ENCODE measurements at places on chromosomes 7 and 10.

DNA sequence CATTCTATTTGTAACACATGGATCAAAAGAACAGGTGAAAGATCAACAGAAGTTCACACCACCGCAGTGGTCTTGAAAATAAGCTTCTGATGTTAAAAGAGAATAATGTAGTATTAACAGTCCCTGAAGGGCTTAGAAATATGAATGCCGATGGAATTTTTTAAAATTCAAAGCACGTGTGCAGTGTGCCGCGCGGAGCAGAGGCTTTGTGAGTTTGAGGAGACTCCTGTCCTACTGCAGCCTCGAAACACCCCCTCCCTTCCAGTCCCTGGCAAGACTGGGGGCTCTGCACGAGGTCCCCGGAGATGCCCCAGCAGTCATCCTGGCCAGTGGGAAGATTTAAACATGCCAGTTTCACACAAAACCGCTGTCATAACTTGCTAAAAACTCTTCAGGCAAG is 196.6 kb downstream of the DIP2C start:
- DNase-seq, result no peak

DNA sequence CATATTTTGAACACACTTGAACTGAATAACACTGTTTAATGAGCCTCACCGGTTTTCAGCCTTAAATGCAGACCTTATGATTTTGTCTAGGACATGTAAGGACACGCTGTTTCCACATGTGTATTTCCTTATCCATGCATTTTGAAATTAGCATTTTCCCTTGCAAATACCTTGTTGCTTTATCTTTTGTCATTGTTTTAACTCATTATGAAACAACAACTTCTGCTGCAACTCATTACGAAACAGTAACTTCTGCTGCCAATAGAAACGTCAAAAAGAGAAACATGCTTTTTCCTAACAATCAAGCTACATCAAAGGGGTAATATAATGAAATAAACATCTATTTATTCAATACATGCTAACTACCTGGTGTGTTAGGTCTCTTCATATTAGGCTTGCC is 322.0 kb downstream of the AGMO start:
- DNase-seq, result no peak

DNA sequence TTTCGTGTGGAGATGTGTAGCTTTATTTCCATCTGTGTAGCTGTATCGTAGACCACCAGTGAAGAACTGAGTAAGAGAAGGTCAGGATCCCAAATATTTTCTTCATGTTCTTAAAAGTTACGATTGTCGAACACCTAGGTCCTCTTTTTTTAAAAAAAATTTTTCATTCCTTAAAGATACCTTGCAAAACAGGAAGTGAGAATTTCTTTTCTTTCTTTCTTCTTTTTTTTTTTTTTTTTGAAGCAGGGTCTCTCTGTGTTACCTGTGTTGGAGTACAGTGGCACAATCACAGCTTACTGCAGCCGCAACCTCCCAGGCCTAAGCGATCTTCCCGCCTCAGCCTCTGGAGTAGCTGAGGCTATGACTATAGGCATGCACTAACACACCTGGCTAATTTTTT is 60.8 kb downstream of the PHTF2 start:
- no peak for DNase-seq

DNA sequence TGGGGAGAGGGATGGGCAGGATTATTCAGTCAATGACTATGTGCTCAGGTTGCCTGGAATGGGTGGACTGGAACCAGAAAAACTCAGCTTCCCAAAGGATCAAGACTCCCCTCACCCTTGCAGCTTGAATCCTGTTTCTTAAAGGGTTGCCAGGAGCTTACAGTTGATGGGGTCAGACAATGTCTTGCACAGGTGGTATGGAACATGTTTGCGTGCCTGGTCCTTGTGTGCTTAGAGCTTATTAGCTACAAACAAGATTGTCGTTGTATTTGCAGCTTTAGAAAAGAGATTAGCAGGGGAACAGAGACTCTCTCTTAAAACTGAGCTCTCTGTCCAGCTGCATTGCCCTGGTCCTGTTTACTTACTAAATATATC is 56.9 kb downstream of the PRR15 start:
- DNase-seq, result no peak

GRCh38 chr7:135831455-135832195 is 83.0 kb upstream of the FAM180A start:
- DNase-seq, result no peak

DNA sequence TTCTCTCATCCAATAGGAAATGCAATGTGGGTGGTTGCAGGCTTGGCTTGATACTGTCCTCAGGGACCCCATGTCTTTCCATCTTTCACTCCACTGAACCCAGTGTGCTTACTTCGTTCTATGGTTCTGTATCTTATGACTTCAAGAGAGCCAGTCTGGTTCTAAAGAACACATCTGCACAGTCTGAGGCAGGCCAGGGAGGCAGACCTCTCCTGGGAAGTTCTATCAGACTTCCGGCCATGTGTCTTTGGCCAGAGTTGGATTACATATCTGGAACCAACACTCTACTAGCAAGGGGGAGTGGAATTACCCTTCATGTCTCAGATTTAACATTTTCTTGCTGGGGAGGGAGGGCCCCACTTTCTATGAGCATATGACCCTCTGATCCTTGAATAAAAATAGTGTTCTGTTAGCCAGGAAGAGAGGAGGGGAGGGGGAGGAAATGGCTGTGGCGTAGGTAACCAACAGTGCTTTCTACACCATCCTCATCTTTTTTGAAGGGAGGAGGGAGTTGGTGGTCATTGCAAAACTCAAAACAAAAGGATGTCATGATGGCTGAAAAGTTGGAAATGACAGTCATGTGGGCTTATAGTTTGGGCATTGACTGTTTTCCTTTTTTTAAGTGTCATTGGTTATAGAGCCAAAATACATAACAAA is 370.2 kb downstream of the GATA3 start:
- DNase-seq, result no peak

GRCh38 chr10:75028748-75029147 is 82.7 kb upstream of the SAMD8 start:
- DNase-seq, result no peak

DNA sequence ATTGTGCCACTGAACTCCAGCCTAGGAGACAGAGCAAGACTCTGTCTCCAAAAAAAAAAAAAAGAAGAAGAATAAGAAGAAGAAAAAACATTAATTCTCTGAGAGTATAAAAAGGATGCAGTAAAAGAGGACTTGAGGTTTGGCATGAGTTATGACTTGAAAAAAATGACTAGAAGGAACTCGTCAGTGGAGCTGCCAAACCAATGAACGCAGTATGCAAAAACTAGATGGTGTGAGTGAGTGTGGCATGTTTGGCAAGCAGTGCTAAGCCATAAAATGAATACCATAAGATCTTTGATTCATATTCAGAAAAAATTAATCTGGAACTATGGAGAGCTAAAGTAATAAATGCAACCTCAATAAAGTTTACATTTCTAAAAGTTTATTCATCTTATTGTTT is 68.6 kb upstream of the MEOX2 start:
- no peak for DNase-seq

DNA sequence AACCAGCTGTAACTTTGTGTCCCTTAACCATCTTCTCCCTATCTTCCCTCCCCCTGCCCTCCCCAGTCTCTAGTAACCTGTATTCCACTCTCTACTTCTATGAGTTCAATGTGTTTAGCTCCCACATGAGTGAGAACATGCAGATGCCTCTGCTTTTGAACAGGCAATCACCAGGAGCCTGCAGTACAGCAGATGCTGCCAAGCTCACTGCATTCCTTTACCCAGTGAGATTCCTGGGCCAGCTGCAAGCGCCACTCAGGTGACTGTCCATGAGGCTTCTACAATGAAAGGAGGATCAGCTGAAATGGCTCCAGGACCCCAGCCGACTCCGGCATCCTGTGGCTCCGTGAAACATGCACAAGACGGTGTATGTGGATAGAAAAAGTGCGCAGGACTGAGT is 15.7 kb downstream of the GRID1 start:
- DNase-seq, result no peak

GRCh38 chr7:93015101-93015778 is 102.5 kb downstream of the SAMD9 start:
- DNase-seq, result no peak

- DNase-seq, result no peak
These were observed 25.5 kb downstream of the RBM17 start for GRCh38 chr10:6114299-6114698.

GRCh38 chr7:11587048-11587447 is 244.9 kb downstream of the THSD7A start:
- no peak for DNase-seq
